ENCODE measurements at places on chromosomes 3 and 15. TPM values are rescaled to one million over a fixed set of nuclear protein-coding genes. Genes with fewer than 3 reads are reported as not detected.

MYLK gene
- total RNA-seq: 9.5 TPM

DNASE1L3 gene
- 1.9 TPM for total RNA-seq

GRCh38 chr3:156303001-156303707, 182.8 kb downstream of the KCNAB1 start:
- no peak for DNase-seq

- no peak for DNase-seq
Observed at GRCh38 chr3:96657710-96658109, 156.7 kb upstream of the EPHA6 start.

- DNase-seq: no peak
Observed at GRCh38 chr15:79610021-79610420, 177.9 kb downstream of the MINAR1 start.

DNA sequence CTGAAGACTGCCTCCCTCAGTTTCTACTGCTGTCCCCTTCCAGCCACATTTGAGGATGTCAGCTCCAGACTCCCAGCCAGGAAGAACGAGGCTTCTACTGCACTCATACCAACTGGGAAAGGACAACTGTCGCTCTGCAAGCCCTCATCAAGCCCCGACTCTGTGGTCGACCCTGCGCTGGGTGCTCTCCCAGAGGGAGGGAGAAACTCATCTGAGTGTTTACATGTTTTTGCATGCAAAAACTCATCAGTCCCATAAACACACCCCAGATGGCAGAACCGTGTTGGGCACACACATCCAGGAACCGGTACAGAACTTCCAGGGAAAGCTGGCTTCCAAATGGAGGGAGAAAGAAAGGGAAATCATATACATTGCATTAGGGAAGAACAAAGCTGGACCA, 43.5 kb downstream of the ADAMTS17 start:
- no peak for DNase-seq

GRCh38 chr3:45499529-45499928, 95.0 kb upstream of the LIMD1 start:
- no peak for DNase-seq
